ENCODE measurements at places on chromosomes 2 and 18. TPM values are rescaled to one million over a fixed set of nuclear protein-coding genes. Genes with fewer than 3 reads are reported as not detected.

DNA sequence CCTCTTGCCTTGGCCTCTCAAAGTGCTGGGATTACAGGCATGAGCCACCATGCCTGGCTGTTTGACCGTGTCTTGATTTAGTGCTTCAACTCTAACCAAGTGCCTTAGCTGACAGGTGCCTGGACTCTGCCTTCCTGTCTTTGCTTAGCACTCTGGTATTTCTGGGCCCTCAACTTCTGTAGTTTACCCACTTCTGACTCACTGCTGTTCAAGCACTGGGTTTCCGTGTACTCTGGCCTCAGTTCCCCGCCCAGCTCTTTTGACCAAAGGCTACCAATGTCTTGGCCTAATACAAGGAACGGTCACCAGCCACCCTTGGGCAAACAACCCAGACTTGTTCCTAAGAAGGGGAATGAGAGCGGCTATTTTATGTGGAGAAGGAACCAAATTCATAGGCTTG is 35.7 kb upstream of the CABLES1 start:
- DNase-seq: no peak

GRCh38 chr18:41113885-41114482 is 841.0 kb upstream of the PIK3C3 start:
- DNase-seq: no peak

DNA sequence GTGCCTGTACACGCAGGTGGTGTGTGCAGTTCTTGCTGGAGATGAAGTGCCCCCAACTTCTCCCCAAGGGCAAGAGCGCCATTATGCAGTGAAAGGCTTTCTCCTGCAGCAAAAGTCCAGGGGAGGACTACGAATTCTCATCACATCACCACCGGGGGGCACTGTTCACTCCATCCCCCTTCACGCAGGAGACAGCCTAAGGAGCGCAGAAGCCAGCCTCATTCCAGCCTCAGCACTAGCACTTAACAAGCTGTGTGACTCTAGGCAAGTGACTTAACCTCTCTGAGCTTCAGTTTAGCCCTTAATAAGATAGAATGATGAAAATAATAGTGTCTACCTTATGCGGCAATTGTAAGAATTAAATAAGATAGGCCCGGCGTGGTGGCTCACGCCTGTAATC is 32.3 kb downstream of the DNMT3A start:
- no peak for DNase-seq

Gene PLEKHM3
- 14.6 TPM for polyA plus RNA-seq

DNA sequence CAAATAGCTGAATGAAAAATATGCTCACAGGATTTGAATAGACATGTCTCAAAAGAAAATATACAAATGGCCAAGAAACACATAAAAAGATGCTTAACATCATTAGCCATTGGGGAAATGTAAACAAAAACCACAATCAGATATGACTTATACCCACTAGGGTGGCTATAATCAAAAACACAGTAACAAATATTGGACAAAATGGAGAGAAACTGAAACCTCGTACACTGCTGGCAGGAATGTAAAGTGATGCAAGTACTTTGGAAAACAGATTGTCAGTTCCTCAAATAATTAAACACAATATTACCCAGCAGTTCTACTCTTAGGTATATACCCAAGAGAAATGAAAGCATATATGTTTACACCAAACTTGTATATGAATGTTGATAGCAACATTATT is 213.0 kb downstream of the PHLPP1 start:
- no peak for DNase-seq

Gene KCNJ13
- 4.1 TPM for polyA plus RNA-seq

DNA sequence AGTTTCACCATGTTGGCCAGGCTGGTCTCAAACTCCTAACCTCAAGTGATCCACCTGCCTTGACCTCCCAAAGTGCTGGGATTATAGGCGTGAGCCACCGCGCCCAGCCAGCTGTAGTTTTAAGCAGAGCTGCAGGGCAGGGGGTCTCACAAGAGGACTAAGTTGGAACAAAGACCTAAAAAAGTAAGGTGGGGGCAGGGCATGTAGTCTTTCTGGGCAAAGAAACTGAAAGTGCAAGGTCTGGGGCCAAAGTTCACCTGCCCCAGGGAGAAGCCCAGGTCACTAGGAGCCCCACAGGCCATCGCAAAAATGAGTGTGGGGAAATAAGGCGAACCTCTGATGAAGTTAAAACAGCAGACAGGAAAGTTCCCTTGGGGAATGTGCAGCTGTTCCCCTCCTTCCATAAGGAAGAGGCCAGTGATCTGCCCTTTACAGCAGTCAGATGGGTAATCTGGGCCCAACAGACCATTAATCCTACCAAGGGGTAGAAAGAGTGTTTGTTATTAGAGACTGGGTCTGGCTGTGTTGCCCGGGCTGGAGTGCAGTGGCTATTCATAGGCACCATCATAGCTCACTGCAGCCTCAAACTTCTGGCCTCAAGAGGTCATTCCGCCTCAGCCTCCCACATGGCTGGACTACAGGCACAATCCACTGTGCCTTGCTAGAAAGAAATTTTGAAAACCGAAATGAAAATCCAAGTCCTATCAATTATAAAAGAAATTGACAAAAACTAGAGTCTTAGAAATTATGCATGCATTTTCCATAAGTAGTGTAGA is 2.8 kb downstream of the SCLY start:
- no peak for DNase-seq

- DNase-seq: no peak
Measured at GRCh38 chr2:120401275-120402066, 55.5 kb downstream of the INHBB start.
